ENCODE measurements at places on chromosomes 7 and 10. TPM values are rescaled to one million over a fixed set of nuclear protein-coding genes. Genes with fewer than 3 reads are reported as not detected.

GRCh38 chr10:68560186-68560942 is at the start of gene TET1:
TSS of gene TET1 (plus strand) at chr10:68560337. CDS start at chr10:68572339, 12,002 bp downstream.
- H3K27ac ChIP-seq: peak within 1 kb of the TSS; percentile 79
- peaks cover 11% of the 10 kb centered on the region for H3K4me1 ChIP-seq
- peak; percentile 74 for DNase-seq

DNA sequence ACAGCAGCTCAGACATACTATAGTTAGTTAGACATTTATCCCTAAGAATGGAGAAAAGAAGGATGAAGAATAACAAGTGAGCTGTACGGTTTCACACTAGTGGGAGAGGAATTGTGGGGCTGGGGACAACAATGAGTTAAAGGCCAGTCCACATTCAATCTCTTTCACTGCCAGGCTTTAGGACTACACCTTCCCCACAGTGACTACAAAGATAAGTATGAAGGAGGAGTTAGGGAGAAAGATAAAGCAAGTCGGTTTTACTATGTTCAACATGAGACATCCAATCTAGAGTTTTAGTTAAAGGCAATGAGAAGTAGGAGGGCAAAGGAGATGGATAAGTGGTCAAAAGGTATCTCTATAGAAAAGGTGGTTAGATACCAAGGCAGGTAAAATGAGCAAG is 16.3 kb downstream of the ARHGAP12 start:
- no peak overlapping the region for H3K4me3 ChIP-seq
- H3K36me3 ChIP-seq: no peaks in the 10 kb centered on the region
- no peak for DNase-seq
- H3K27me3 ChIP-seq: no peaks in the 10 kb centered on the region
- H3K27ac ChIP-seq: no peak overlapping the region

- no peak for DNase-seq
- no peaks in the 10 kb centered on the region for H3K36me3 ChIP-seq
- no peaks in the 10 kb centered on the region for H3K4me1 ChIP-seq
- no peak overlapping the region for H3K27ac ChIP-seq
Observed at GRCh38 chr7:69714886-69715576, 116.8 kb downstream of the AUTS2 start.

GRCh38 chr10:75492173-75492925 is 60.9 kb downstream of the LRMDA start:
- H3K27ac ChIP-seq: no peak overlapping the region
- no peaks in the 10 kb centered on the region for H3K27me3 ChIP-seq
- no peaks in the 10 kb centered on the region for H3K36me3 ChIP-seq
- H3K4me1 ChIP-seq: no peaks in the 10 kb centered on the region

DNA sequence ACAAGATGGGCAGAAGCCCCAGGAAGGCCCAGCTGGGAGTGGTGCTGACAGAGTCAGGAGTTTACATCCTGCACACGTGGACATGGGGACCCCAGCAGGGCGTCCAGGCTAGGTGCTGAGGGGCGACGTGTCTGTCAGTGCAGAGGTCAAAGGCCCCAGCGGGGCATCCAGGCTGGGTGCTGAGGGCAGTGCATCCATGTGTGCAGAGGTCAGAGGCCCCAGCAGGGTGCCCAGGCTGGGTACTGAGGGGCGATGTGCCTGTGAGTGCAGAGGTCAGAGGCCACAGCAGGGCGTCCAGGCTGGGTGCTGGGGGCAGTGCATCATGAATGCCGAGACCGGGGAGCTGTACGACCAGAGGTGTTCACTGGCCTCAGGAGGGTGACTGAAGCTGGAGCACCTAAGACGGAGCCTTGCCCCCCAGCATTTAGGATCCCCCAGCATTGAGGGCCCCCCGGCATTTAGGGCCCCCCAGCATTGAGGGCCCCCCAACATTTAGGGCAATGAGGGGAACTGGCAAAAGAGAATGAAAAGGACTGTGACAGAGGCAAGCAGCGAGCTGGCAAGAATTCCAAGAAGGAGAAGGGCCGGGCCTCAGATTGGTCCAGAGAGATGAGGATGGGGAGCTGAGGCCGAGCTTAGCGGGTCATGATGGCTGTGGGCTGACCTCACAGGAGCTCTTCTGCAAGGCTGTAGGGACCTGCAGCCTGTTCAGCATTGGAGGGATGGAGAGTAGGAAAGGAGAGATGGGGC is 474.9 kb downstream of the PTPRN2 start:
- peaks cover 36% of the 10 kb centered on the region for H3K36me3 ChIP-seq
- no peak for DNase-seq
- no peak overlapping the region for H3K27ac ChIP-seq
- H3K4me3 ChIP-seq: no peak overlapping the region
- H3K4me1 ChIP-seq: peaks cover 4% of the 10 kb centered on the region

MKI67 gene
- total RNA-seq: 22.4 TPM

MRC1 gene
- total RNA-seq: 13.0 TPM

VGF gene
- 7.9 TPM for total RNA-seq

KLLN gene
- 0.69 TPM for total RNA-seq

LIPK gene
- total RNA-seq: not detected

IGFBP1 gene
- total RNA-seq: 0.40 TPM

TBX20 gene
- total RNA-seq: not detected
